Stimulated activated CD8-positive, alpha-beta memory T cell treated with anti-CD3 and anti-CD28 coated beads, Interleukin-4, amount 100 ng/mL, for 1 hour (primary cell): ENCODE measurements at places on chromosomes 11 and 22.

- DNase-seq = no peak
Observed at GRCh38 chr11:87150936-87151335, 113.2 kb downstream of the TMEM135 start.

DNA sequence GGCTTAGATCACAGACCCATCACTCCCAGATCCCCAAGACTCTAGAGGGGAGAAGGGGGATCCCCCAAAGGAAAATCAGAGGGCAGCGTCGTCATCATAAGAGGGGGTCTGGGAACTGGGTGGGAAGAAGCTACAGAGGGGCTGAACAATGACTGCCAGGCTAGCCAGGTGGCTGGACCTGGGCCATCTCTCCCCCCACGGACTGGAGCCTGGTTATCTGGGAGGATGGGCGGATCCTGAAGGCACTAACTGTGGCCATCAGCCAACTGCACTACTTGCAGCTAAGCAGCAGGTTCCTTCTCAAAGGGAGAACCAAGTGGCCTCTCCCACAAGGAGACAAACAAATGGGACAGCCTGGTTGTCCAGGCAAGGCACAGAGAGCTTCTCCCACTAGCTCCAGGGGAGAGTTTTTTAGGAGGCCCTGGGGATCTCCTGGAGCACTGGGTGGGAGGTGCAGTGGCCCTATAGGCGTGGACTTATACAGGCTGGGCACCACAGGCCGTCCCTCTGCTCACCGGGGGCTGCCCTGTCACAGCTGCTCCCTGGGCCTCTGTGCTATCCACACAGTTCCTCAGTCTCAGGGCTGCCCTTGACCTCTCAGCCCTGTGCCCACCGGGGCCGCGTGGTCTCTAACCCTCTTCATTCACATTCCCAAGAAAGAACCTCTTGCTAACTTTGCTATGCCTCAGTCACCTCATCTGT lies 15.4 kb downstream of the P2RY6 start:
- DNase-seq = no peak

- no peak for DNase-seq
Observed at GRCh38 chr22:49958931-49959781, 1.4 kb upstream of the PIM3 start.

DNA sequence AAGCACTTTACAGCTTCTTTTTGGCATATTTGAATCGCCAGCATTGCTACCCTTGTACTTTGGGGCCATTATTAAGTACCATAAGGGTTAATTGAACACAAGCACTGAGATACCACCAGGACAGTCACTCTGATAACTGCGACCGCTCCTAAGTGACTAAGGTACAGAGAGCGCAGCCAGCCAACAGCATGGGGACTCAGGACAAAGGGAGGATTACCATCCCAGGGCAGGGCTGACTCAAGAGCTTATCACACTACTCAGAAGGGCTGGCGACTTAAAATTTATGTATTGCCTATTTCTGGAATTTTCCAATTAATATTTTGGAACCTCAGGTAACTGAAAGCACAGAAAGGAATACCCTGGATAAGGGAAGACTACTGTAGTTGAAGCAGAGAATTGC lies 479 bp downstream of the ZNF280A start:
- DNase-seq = no peak

GRCh38 chr11:77656362-77656761 lies 18.8 kb upstream of the CLNS1A start:
- no peak for DNase-seq

DNA sequence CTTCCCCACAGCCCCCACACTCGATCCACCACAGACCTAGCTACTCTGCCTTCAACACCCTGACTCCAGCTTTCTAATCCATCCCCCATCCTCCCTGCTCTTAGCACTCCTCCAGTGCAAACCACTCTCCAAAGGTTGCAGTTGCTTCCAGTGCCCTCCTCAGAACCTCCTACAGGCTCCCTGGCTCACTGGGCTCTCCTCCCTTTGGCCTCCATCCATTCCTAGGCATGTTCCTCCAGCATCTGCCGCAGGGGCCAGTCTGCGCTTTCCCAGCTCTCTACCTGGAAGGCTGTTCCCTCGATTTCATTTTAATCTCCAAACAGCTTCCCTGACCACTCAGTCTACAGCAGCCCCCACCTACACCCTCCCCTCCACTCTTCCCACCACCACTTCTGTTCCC lies 133.8 kb downstream of the SPATA19 start:
- no peak for DNase-seq
